Neuronal stem cell (in vitro differentiated cells): ENCODE measurements at places on chromosomes 13 and 19.

DNA sequence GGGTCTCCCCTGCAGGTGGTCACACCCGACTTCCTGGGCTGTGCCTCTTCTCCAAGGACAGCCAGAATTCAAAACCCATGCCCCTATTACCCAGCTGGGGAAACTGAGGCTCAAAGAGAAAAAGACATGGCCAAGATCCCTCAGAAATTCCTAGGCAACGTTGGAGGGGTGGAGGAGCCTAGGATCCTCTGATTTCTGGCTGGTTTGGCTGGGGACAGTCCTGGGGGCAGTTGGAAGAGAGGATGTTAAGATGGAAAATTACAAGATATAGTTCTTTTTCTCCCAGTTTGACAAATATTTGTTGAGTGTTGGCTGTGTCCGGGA lies 2.4 kb downstream of the VASP start:
- DNase-seq: no peak

DNA sequence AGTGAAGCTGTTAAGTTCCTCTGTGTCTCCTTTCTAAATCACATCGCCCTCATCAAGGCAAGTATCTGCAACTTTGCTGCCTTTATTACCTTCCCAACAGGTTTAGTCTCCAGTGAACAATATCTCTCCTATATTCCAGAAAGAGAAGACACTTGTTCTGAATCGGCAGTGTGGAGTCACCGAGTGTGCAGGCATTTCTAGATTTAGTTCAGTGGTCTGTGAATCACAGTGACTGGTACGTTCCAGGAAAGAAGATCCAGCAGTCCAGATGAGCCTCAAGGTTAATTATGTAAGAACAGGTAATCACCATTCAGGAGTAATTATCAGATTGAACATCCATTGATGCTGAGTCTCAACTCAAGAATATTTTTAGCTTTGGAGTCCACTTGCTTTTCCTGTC lies 497.0 kb downstream of the FOXO1 start:
- DNase-seq: no peak

DNA sequence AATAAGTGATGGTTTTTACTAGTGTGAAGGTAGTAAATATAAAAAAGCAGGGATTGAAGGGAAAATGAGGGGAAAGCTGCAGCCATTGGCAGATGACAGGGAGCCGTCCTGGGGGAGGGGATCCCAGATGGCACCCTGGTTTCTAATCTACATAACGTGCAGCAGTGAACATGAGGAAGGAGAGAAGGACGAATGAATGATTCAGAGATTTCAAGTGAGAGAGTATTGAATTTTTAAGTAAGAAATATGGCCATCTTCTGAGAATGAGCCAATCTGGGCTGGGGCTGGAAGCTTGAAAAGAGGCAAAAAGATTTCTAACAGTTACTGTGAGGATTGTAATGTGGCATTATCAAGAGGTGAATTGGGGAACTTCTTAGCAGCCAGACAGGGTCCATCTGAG lies 414.2 kb downstream of the MYO16 start:
- DNase-seq: no peak

DNA sequence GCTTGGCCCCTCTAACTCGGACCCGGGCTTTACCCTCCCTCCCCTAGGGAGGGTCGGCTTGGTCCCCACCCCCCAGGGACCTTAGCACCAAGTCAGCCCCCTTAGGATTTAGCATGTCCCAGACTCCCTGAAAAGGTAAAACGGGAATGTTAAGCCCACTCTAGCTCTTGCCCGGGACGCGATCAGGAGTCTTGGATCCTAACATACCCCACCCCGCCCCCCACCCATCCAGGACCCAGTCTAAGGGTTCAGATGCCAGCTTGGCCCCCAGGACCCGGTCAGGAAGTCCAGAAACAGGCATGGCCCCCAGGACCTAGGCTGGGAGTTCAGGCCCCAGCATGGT lies 437 bp downstream of the EPOR start:
- no peak for DNase-seq

DNA sequence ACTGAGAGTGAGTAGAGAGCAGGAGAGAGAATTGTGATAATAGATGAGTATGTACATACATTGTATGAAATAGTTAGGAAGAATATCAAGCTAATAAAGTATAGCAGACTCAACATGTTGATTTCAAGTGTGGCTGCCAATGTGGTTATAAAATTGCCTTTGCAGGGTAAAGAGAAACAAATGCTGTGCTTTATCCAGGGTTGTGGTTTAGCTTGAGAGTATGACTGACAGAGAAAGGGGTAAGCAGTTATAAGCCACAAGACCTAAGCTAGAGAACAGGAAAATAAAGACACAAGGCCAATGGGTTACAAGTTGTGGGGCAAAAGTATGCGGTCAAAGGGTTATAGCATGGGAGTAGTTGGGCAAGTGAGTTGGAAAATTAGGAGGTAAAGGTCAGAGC lies 1217.5 kb downstream of the DIAPH3 start:
- DNase-seq: no peak

GRCh38 chr13:114328034-114328433 lies 13.7 kb downstream of the CHAMP1 start:
- no peak for DNase-seq
